ENCODE measurements at places on chromosomes 4 and X.

- no peak for DNase-seq
These were observed 62.5 kb downstream of the FSTL5 start for GRCh38 chr4:162101337-162101736.

DNA sequence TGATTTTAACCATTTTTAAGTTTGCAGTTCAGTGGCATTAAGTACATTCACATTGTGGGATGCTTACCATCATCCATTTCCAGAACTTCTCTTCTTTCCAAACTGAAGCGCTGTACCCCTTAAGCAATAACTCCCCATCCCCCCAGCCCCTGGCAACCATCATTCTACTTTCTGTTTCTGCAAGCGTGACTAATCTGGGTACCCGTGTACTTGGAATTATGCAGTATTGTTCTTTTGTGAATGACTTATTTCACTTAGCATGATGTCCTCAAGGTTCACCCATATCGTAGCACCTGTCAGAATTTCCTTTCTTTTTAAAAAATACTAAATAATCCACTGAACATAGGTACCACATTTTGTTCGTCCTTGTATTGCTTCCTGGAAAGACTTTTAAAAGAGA is 32.9 kb downstream of the USP9X start:
- no peak for DNase-seq

GRCh38 chr4:94932366-94932765 is 174.6 kb downstream of the BMPR1B start:
- DNase-seq: no peak

DNA sequence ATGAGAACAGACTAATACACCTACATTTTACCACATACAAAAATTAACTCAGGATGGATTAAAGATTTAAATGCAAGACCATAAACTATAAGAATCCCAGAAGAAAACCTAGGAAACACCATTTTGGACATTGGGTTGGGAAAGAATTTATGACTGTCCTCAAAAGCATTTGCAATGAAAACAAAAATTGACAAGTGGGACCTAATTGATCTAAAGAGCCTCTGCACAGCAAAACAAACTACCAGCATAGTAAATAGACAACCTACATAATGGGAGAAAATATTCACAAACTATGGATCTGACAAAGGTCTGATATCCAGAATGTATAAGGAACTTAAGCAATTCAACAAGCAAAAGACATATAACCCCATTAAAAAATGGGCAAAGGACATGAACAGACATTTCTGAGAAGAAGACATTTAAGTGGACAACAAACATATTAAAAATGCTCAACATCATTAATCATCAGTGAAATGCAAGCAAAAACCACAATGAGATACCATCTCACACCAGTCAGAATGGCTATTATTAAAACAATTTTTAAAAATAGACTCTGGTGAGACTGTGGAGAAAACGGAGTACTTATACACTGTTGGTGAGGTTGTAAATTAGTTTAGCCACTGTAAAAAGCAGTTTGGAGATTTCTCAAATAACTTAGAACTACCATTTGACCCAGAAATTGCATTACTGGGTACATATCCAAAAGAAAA is 221.7 kb upstream of the DIPK2B start:
- DNase-seq: no peak

- DNase-seq: no peak
These were observed 291.9 kb upstream of the TENM3 start for GRCh38 chr4:181951265-181951664.

GRCh38 chrX:47501226-47502074 is 18.4 kb upstream of the ZNF41 start:
- peak; percentile 49 for DNase-seq

Data from osteoblast (primary cell).